Esophagus muscularis mucosa (tissue), 4 donors: ENCODE measurements at places on chromosomes 1 and 21.

- no peak for DNase-seq
Measured at GRCh38 chr1:245031041-245031440, 123.7 kb upstream of the KIF26B start.

DNA sequence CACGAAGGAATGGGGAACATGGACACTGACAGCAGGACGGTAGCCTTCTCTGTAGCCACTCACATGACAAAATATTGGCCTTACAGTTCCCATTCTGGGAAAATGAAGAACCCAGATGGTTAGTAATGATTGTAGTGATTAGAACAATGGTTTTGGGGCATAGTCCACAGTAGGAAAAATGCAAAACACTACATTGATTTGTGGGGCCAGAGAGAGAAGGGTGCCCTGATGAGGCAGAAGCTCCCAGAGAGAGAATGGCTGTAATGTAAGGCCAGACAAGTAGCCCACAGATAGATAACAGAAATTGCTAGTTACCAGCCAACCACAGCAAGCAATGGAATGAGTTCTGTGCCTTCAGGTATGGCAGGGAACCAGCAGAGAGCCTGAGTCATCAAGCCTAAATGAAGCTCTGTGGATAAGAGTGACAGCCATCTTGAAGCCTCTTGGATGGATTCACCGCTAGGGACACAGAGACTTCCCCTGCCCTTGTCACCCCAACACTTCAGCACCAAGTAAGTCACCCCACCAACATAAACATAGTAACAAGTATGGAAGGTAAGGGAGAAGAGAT is 206.1 kb downstream of the BACH1 start:
- DNase-seq, result no peak

DNA sequence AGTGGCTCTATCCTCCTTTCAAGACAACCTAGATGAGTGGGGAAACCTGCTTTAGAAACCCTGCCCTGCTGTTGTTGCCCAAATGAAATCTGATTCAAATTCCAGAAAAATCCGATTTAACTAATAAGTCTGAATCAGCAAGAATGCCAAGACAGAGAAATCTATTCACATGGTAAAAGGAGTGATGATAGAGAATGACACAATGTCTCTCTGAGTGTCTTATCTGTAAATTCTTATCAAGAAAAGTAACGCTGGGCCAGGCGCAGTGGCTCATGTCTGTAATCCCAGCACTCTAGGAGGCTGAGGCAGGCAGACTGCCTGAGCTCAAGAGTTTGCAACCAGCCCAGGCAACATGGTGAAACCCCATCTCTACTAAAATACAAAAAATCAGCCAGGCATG is 13.7 kb upstream of the GUCA2A start:
- no peak for DNase-seq

GRCh38 chr1:237888143-237888542 is 2.6 kb downstream of the ZP4 start:
- DNase-seq, result no peak

DNA sequence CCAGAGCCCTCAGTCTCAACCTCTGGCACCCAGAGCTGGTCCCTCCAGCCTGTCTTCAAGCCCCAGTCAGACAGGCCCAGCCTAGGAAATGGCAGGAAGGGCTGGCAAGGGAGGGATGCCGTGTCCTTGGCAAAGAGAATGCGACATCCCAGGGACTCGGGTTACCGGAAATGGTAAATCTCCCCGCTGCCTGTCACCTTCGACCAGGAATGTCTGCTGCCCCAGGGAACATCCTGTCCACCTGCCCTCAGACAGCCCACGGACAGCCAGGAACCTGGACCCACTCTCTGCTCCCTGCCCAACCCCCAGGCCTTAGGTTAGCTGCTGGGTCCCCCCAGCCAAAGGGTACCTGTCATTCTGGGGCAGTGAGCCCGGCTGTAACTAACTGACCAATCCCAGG is 23.9 kb downstream of the HSPG2 start:
- no peak for DNase-seq

GRCh38 chr1:248906753-248907661 is 972 bp downstream of the PGBD2 start:
- no peak for DNase-seq

- no peak for DNase-seq
Measured at GRCh38 chr1:232697187-232697822, 67.4 kb upstream of the SIPA1L2 start.

GRCh38 chr1:178649582-178650350 is 75.3 kb upstream of the RALGPS2 start:
- DNase-seq, result no peak

DNA sequence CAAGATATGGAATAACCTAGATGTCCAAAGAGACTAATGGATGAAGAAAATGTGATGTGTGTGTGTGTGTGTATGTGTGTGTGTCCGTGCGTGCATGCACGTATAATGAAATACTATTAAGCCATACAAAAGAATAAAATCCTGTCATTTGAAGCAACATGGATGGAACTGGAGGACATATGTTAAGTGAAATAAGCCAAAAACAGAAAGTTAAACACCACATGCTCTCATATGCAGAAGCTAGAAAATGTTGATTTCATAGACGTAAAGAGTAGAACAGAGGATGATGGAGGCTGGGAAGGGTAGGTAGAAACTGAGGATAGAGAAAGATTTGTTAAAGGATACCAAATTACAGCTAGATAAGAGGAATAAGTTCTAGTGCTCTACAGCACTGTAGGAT is 133.7 kb downstream of the APP start:
- no peak for DNase-seq

GRCh38 chr21:33886321-33886720 is 29.3 kb downstream of the ATP5PO start:
- DNase-seq, result no peak
